ENCODE measurements at places on chromosomes 13 and 19.

DNA sequence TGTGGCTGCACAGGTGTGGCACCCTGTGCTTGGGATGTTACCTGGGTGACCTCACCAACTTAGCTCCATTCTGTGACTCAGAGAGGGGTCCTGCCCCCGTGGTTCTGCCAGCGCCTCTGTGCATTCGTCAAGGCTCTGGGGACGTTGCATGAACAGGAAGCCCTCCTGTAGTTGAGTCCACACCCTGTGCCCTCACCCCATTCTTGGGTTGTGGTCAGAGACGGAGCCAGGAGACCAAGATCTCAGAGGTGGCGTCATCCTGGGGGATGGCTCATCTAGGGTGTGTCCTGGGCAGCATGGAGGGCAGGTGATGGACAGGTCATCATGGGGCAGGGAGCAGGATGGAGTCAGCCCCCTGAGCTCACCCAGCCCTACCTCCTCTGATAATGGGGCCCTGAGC lies 2.5 kb downstream of the COX6B2 start:
- DNase-seq = no peak

DNA sequence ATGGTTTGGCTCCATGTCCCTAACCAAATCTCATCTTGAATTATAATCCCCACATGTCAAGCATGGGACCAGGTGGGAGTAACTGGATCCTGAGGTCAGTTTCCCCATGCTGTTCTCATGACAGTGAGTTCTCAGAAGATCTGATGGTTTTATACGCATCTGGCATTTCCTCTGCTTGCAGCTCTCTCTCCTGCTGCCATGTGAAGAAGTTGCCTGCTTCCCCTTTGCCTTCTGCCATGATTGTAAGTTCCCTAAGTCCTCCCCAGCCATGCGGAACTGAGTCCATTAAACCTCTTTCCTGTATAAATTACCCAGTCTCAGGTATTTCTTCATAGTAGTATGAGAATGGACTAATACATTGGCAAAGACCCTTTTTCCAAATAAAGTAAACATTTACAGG lies 96.8 kb downstream of the TSHZ3 start:
- no peak for DNase-seq

DNA sequence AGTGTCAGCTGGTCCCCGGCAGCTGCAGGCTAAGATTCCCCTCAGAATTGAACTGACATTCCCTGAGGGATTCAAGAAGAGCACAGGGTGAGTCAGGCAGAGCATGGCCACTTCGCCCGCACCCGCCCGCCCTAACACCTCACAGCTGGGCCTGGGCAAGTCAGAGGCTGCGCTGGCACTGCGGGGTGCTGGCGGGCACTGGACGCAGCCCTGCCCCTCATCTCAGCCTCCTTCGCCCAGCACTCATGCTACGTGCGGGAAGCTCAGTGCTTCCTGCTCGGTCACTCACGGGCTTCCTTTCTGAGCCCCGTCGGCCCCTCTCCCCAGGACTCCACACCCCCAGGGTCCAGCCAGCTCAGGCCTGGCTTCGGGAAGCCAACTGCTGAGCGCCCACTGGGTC lies 56.9 kb downstream of the MLLT1 start:
- no peak for DNase-seq

- DNase-seq = no peak
Measured at GRCh38 chr19:4434391-4434790, 23.2 kb downstream of the UBXN6 start.

DNA sequence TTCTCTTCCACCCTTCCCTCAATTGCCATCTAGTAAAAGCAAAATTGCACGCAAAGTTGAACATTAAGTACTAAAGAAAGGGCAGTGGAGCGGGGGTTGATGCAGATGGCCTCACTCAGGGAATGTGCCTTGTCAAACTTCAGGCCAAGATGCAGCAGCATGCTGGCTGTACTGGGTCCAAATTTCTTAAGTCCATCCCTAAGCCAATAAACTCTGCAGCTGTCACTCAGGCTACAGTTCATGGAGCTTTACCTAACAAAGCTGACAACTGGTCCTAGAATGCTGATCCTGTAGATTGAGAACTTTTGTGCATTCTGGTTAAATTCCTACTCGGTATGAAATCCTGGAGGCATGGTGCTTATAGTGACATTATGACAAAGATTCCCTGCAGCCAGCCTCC lies 88.4 kb downstream of the FOXO1 start:
- no peak for DNase-seq

DNA sequence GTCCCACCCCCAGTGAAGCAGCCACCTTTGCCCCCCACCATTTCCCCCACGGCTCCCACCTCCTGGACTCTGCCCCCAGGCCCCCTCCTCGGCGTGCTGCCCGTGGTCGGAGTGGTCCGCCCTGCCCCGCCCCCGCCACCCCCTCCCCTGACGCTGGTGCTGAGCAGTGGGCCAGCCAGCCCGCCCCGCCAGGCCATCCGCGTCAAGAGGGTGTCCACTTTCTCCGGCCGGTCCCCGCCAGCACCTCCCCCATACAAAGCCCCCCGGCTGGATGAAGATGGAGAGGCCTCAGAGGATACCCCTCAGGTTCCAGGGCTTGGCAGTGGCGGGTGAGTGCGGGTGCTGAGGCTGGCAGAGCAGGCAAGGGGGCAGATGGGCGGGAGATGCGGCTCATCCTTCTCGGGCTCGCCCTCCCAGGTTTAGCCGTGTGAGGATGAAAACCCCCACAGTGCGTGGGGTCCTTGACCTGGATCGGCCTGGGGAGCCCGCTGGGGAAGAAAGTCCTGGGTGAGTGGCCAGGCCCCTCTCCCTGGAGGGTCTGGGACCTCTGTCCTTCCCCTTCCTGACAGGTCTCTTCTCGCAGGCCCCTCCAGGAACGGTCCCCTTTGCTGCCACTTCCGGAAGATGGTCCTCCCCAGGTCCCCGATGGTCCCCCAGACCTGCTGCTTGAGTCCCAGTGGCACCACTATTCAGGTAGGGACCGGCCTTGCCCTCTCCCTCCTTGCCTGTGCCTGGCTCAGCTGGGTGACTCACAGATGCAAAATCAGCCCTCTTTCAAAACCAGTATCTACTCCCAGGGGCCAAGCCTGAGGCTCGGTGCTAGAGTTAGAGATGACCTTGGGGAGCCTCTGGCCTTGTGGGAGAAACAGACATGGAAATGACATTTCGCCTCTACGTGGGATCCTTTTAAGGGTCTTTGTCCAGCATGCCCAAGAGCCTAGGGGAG lies 8.8 kb downstream of the IGFLR1 start:
- DNase-seq = no peak

- no peak for DNase-seq
Measured at GRCh38 chr13:75544681-75545330, 4.8 kb upstream of the UCHL3 start.

- DNase-seq = peak; percentile 92
Measured at GRCh38 chr19:12722566-12723380, 959 bp downstream of the TNPO2 start.

GRCh38 chr19:33348301-33349010 lies 25.1 kb upstream of the CEBPG start:
- no peak for DNase-seq

GRCh38 chr19:18496980-18497256 lies 25.0 kb downstream of the ELL start:
- DNase-seq = no peak

GRCh38 chr19:13833330-13834243 lies 38.3 kb downstream of the ZSWIM4 start:
- peak; percentile 96 for DNase-seq

GRCh38 chr13:43128504-43128961 lies 105.1 kb downstream of the DNAJC15 start:
- DNase-seq = no peak

All from activated naive CD8-positive, alpha-beta T cell treated with anti-CD3 and anti-CD28 coated beads, Interleukin-2, amount 50 U/mL, for 24 hours (primary cell).